ENCODE measurements at places on chromosomes 6 and 20. TPM values are rescaled to one million over a fixed set of nuclear protein-coding genes. Genes with fewer than 3 reads are reported as not detected.
A peak's percentile ranks its signal among the peaks of the same experiment; 100 is the strongest.

DNA sequence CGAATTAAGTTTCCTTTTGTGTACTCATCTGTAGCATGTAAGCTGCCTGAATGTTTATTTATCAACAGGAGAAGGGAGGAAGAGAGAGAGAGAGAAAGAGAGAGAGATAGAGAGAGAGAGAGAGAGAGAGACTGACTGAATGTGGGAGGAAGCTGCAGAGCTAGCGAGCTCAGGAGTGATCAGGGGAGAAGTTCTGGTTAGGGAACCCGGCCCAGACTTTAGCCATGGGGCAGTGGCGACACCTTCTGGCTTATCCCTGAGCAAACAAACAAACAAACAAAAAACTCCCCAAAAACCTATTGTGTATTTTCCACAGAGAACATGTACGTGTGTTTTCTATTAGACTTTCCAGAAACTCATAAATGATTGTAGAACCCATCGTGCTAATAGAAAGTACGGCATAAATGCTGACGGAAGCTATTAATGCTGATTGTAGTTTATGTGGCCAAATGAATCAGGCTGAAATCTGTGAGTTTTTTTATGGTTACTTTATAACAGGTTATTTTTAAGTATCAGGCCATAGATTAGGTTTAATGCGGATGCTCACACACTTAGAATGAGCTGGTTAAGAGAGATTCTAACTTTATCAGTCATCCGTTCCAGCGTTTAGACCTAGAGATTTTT, 92.8 kb downstream of the CLIC5 start:
- H3K4me3 ChIP-seq, result no peak overlapping the region
- H3K27ac ChIP-seq, result peak overlapping the region; percentile 9
- no peak for DNase-seq
- H3K36me3 ChIP-seq, result peaks cover under 1% of the 10 kb centered on the region
- H3K4me1 ChIP-seq, result peaks cover 25% of the 10 kb centered on the region
- H3K27me3 ChIP-seq, result peaks cover 7% of the 10 kb centered on the region

DNA sequence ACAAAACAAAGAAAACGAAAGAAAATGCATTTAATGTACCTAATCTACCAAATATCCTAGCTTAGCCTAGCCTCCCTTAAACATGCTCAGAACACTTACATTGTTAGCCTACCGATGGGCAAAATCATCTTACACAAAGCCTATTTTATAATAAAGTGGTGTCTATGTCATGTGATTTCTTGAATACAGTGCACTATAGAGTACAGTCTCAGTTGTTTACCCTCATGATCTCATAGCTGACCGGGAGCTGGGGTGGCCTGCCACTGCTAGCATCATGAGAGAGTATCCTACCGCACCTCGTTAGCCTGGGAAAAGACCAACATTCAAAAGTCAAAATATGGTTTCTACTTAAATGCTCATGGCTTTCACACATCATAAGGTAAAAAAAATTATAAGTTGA, 16.6 kb downstream of the GCNT2 start:
- H3K27me3 ChIP-seq, result no peaks in the 10 kb centered on the region
- H3K36me3 ChIP-seq, result peaks cover 7% of the 10 kb centered on the region
- no peaks in the 10 kb centered on the region for H3K4me1 ChIP-seq
- no peak for DNase-seq

- no peaks in the 10 kb centered on the region for H3K4me1 ChIP-seq
- no peak overlapping the region for H3K4me3 ChIP-seq
- DNase-seq, result no peak
- peaks cover 11% of the 10 kb centered on the region for H3K27me3 ChIP-seq
Measured at GRCh38 chr6:144179237-144179636, 28.9 kb downstream of the STX11 start.

- no peaks in the 10 kb centered on the region for H3K4me1 ChIP-seq
- H3K4me3 ChIP-seq, result no peak overlapping the region
- H3K27ac ChIP-seq, result no peak overlapping the region
Measured at GRCh38 chr6:110557199-110557598, 80.8 kb upstream of the SLC22A16 start.

GRCh38 chr6:135921188-135921587, 69.7 kb downstream of the PDE7B start:
- H3K36me3 ChIP-seq, result no peaks in the 10 kb centered on the region
- DNase-seq, result no peak
- no peak overlapping the region for H3K4me3 ChIP-seq
- peaks cover 6% of the 10 kb centered on the region for H3K4me1 ChIP-seq

- peak within 1 kb of the TSS; percentile 82 for H3K27ac ChIP-seq
- H3K4me1 ChIP-seq, result peaks cover 10% of the 10 kb centered on the region
- peaks cover 33% of the 10 kb centered on the region for H3K27me3 ChIP-seq
- H3K4me3 ChIP-seq, result peak within 1 kb of the TSS; percentile 94
- DNase-seq, result no peak
Measured at GRCh38 chr6:14117158-14118090, at the start of gene CD83. CD83 (plus strand) TSS chr6:14117772; CDS start chr6:14117812, 40 bp downstream.

DNA sequence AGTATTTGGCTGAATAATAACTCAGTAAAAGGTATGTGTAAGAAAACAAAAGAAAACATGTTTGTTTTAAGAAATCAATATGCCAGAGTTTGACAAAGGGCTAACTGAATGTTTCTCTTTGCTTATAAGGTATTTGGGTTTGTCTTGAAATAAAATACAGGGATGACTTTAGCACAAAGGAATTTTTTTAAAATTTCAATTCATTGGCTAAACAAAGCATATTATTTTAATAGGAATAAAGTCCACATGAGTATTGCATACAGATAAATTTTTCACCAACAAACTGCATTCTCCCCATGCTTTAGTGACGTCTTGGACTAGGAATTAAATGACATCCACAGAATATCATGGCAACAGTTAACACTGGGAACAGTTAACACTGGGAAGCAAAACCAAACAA, 480.0 kb upstream of the JAG1 start:
- DNase-seq, result no peak
- H3K27ac ChIP-seq, result no peak overlapping the region
- no peaks in the 10 kb centered on the region for H3K27me3 ChIP-seq
- H3K4me3 ChIP-seq, result no peak overlapping the region
- no peaks in the 10 kb centered on the region for H3K4me1 ChIP-seq
- H3K36me3 ChIP-seq, result no peaks in the 10 kb centered on the region

GRCh38 chr6:47196113-47196512, 113.6 kb downstream of the TNFRSF21 start:
- peaks cover 4% of the 10 kb centered on the region for H3K27me3 ChIP-seq
- peaks cover 15% of the 10 kb centered on the region for H3K4me1 ChIP-seq
- no peak for DNase-seq
- no peaks in the 10 kb centered on the region for H3K36me3 ChIP-seq

GRCh38 chr20:57622579-57623381, 2.6 kb upstream of the ZBP1 start:
- peaks cover 10% of the 10 kb centered on the region for H3K27me3 ChIP-seq
- peaks cover 13% of the 10 kb centered on the region for H3K4me1 ChIP-seq
- peak; percentile 72 for DNase-seq
- no peaks in the 10 kb centered on the region for H3K36me3 ChIP-seq
- no peak overlapping the region for H3K4me3 ChIP-seq
- H3K27ac ChIP-seq, result no peak overlapping the region

DNA sequence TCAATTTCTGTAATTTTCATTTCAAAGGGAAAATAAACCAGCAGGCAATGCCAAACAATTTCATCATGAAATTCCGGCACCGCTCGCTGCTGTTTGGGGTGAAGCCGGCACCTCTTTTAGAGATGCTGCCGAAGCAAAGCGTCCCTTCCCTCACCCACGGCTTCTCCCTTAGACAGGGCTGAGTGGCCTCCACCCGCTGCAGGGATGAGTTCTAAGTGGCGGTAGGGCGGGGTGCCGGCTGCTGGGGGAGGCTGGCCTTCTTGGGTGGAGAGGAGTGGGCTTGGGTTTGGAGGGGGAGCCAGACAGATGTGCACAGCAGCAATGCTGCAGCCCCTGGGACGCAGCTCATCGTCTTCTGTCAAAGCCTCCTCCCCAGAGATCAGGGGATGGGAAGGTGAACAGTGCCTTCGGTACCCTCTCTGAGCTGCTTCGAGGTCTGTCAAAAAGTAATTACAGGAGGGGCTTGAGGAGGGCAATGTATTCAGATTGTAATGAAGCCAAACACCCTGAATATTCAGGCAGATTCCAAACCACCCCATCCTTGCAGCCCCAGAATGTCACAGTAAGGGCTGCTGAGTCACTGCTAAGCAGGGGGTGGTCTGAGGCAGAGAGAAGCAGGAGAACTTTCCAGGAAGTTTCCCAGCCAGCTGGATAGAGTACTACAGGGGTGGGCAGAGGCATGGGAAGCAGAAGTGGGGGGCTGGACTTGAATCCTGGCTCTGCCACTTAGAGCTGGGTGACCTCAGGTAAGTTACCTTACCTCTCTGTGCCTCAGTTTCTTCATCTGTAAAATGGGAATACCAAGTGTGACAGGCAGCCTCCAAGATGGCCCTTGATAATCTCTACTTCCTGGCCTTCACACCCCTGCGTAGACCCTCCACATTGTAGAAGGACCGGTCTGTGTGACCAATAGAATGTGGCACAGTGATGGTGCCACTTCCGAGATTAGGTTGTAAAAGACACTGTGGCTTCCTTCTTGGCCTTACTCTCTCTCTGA, 96.6 kb downstream of the SULF2 start:
- H3K4me1 ChIP-seq, result peaks cover 23% of the 10 kb centered on the region
- DNase-seq, result no peak
- peak overlapping the region; percentile 43 for H3K27ac ChIP-seq
- no peak overlapping the region for H3K4me3 ChIP-seq
- H3K36me3 ChIP-seq, result peaks cover 19% of the 10 kb centered on the region

GRCh38 chr6:53236241-53236640, 87.6 kb upstream of the GCM1 start:
- H3K4me1 ChIP-seq, result no peaks in the 10 kb centered on the region
- no peak overlapping the region for H3K27ac ChIP-seq
- H3K27me3 ChIP-seq, result no peaks in the 10 kb centered on the region
- H3K4me3 ChIP-seq, result no peak overlapping the region
- DNase-seq, result no peak

- no peak for DNase-seq
- H3K27me3 ChIP-seq, result no peaks in the 10 kb centered on the region
- H3K36me3 ChIP-seq, result peaks cover 12% of the 10 kb centered on the region
- H3K27ac ChIP-seq, result no peak overlapping the region
- H3K4me3 ChIP-seq, result no peak overlapping the region
- no peaks in the 10 kb centered on the region for H3K4me1 ChIP-seq
Measured at GRCh38 chr6:108380876-108381275, 86.0 kb downstream of the AFG1L start.

GRCh38 chr6:160950507-160950906, 41.1 kb upstream of the MAP3K4 start:
- no peak for DNase-seq
- no peak overlapping the region for H3K27ac ChIP-seq
- no peak overlapping the region for H3K4me3 ChIP-seq
- H3K27me3 ChIP-seq, result peaks cover 6% of the 10 kb centered on the region
- H3K36me3 ChIP-seq, result no peaks in the 10 kb centered on the region
- H3K4me1 ChIP-seq, result peaks cover 6% of the 10 kb centered on the region

- H3K4me1 ChIP-seq, result no peaks in the 10 kb centered on the region
- no peak overlapping the region for H3K27ac ChIP-seq
- no peak for DNase-seq
- H3K36me3 ChIP-seq, result peaks cover 6% of the 10 kb centered on the region
- no peaks in the 10 kb centered on the region for H3K27me3 ChIP-seq
- no peak overlapping the region for H3K4me3 ChIP-seq
Measured at GRCh38 chr6:28312939-28313338, 23.0 kb downstream of the ZSCAN31 start.

DNA sequence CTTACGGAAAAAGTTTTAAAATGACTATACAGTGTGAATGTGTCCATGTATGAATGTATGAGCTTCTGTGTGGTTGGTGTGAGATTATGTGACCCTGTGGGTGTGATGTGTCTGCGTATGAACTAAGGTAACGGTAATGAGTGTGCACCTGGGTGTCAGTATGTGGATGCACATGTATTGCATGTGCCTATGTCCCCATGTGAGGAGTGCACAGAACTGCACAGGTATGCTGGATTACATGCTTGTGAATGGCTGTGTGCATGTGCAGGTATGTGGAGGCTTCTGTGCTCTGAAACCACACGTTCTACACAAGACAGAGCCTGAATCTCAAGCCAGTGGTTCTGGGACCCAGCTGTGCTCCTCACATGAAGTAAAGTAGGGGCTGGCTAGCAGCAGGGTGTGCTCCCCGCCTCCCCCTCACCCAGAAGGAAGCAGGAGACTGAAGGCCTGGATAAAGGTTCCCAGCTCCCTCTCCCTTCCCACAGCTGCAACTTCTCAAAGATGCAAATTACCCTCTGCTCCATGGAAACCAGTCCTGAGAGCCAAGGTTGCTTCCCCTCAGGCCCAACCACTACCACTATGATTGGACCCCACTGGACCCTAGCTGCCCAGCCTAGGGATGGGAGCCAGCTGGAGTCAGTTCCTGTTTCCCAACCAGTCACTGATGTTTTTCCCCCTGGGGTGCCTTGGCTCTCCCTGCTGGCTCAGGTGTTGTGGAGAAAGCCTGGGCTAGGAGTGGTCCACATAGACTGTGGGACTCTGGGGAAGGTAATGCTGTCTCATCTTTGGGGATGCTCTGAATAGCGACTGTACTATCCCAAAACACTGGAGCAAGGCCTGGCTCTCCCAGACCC, 24.8 kb upstream of the SPDEF start:
- no peaks in the 10 kb centered on the region for H3K27me3 ChIP-seq
- no peak for DNase-seq
- H3K4me3 ChIP-seq, result no peak overlapping the region
- H3K27ac ChIP-seq, result no peak overlapping the region
- peaks cover 3% of the 10 kb centered on the region for H3K36me3 ChIP-seq

GRCh38 chr6:121873595-121873994, 438.1 kb downstream of the GJA1 start:
- no peaks in the 10 kb centered on the region for H3K36me3 ChIP-seq
- no peaks in the 10 kb centered on the region for H3K4me1 ChIP-seq
- no peak for DNase-seq
- H3K4me3 ChIP-seq, result no peak overlapping the region
- no peak overlapping the region for H3K27ac ChIP-seq
- no peaks in the 10 kb centered on the region for H3K27me3 ChIP-seq

DNA sequence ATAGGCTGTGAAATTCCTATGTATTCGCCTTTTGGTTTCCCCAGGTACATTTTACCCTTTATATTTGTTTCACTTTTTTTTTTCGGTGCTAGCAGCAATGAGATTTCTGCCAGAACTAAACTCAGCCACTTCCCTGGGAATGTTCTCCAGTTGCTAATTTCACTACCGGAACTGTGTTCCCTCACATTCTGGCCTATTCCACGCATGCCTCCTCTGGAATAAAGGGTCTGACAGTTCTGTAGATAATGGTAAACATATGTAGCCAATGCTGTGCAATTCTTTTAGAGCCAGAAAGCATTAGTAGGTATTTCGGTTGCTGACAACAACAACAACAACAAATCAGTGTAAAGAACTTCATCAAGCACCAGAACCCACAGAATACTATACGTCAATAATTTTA, 96.1 kb upstream of the TBX18 start:
- H3K4me1 ChIP-seq, result no peaks in the 10 kb centered on the region
- no peaks in the 10 kb centered on the region for H3K36me3 ChIP-seq
- no peak overlapping the region for H3K27ac ChIP-seq
- no peak overlapping the region for H3K4me3 ChIP-seq

DNA sequence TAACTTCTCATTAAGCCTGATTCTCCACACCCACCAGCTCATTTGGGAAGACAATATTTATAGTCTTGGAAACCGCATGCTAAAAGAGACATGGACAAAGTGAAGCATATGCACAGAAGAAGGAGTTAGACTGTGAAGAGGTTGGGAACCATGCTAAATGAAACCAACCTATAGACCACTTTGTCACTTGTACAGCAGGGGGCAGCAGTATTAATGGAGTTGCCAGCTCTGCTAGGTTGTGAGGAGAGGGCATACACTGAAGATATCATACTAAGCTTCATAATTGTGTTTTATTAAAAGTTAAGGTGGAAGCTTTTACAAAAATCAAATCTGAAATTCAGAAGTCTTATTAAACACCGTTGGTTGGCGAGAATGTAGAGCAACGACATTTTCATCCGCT, 38.3 kb upstream of the HMGCLL1 start:
- no peak overlapping the region for H3K4me3 ChIP-seq
- no peaks in the 10 kb centered on the region for H3K4me1 ChIP-seq
- H3K36me3 ChIP-seq, result no peaks in the 10 kb centered on the region
- no peak overlapping the region for H3K27ac ChIP-seq

PLEKHG1 gene
- 48.7 TPM for total RNA-seq

FOXF2 gene
- 8.1 TPM for total RNA-seq

RAET1L gene
- total RNA-seq, result not detected

FLRT3 gene
- 75.7 TPM for total RNA-seq
